ENCODE measurements at places on chromosomes 11 and 22.

- peak; percentile 19 for DNase-seq
Measured at GRCh38 chr11:8033305-8034105, 46.4 kb downstream of the EIF3F start.

DNA sequence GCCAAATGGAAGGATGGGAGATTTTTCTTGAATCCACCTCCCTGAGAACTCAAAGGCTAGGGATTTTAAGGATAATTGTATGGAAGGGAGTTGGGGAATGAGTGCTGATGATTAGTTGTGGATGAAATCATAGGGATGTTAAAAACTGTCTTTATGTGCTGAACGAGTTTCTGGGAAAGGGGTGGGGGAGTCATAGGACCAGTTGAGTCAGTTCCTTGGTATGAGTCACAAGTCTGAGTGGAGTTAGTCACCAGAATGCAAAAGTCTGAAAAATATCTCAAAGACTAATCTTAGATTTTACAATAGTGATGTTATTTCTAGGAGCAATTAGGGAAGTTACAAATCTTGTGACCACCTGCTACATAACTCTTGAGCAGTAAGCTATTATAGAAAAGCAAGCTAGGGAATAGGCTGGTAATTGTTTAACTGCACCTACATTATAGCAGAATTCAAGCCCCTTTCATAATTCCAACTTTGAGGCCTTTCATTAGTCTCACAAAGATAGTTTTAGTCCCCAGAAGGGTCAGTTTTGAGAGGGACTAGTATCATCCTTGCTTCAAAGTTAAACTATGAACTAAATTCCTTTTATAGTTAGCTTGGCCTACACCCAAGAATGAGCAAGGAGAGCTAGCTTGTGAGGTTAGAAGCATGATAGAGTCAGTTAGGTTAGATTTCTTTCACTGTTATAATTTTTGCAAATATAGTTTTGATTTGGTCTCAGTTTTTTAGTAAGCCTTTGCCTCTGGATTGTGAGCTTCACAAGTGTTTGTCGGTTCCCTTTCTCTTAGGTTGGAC is 668.0 kb downstream of the ETS1 start:
- no peak for DNase-seq

GRCh38 chr11:12768726-12769673 is 94.8 kb downstream of the TEAD1 start:
- no peak for DNase-seq

GRCh38 chr22:22692707-22693530 is 48.5 kb downstream of the GGTLC2 start:
- peak; percentile 58 for DNase-seq

GRCh38 chr11:59615120-59615636 is 396 bp downstream of the OSBP start:
- peak; percentile 36 for DNase-seq

DNA sequence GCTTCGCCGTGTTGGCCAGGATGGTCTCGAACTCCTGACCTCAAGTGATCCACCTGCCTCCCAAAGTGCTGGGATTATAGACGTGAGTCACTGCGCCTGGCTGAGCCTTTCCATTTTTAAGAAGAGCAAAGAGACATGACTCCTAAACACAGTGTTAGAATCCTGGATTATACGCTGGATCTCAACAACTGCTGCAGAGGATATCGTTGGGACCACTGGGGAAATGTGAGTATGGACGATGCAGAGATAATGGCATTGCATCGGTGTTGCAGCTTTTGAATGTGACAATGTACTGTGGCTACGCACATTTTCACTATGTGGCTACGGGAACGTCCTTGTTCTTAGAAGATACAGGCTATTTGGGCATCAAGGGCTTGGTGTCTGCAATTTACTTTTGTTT is 6.2 kb downstream of the MRGPRF start:
- no peak for DNase-seq

GRCh38 chr11:63614136-63614671 is at the start of gene PLAAT3:
PLAAT3 (minus strand) TSS chr11:63614433; CDS start chr11:63614014, 419 bp downstream.
- no peak for DNase-seq

- no peak for DNase-seq
Measured at GRCh38 chr11:64136765-64137441, 29.0 kb downstream of the MACROD1 start.

GRCh38 chr11:12503039-12503484 is 125.7 kb downstream of the PARVA start:
- no peak for DNase-seq

- DNase-seq = no peak
Measured at GRCh38 chr22:32249231-32249630, 5.9 kb downstream of the SLC5A4 start.

- DNase-seq = no peak
Measured at GRCh38 chr11:73154178-73154577, 12.1 kb upstream of the FCHSD2 start.

GRCh38 chr11:42595876-42596275 is 715.9 kb upstream of the API5 start:
- no peak for DNase-seq

DNA sequence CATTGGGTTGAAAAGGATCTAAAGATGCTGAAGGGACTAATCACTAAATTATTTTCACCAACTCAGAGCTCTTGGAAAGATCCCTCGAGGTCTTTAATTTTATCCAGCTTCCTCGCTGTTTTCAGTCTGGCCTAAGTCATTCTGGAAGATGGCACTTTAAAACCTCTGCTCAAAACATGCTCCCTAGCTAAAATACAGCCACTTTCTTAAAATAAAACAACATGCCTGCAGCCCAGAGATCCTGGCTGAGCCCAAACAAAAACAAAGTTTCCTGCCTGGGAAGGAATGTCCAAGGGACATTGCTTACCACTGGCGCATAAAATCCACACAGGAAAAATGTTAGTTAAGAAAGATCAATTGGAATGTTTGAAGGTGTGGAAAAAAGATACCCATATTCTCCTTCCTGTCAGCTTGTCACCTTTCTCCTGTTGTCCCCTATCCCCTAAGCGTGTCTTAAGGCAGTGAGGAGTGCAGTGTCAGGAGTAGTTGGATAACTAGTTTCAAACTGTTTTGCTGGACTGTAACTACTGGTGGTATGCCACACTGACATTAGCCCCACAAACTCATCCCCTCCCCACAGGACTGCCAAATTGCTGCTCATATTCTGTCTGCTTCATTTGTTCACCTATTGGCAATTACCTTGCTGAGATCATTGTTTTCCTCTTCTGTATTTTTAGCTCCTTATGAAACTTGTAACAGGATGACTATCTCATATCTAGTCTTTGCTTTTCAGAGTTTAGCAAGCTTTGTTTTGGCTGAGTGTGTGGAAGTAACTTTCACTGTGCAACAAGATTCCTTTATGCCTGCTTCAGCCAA is 108.3 kb upstream of the SESN3 start:
- DNase-seq = no peak

- DNase-seq = no peak
Measured at GRCh38 chr11:120543521-120544215, 32.1 kb downstream of the GRIK4 start.

GRCh38 chr22:48717076-48717810 is 1110.4 kb downstream of the BRD1 start:
- DNase-seq = no peak

- no peak for DNase-seq
Measured at GRCh38 chr22:44003405-44004103, 20.5 kb upstream of the PARVB start.

DNA sequence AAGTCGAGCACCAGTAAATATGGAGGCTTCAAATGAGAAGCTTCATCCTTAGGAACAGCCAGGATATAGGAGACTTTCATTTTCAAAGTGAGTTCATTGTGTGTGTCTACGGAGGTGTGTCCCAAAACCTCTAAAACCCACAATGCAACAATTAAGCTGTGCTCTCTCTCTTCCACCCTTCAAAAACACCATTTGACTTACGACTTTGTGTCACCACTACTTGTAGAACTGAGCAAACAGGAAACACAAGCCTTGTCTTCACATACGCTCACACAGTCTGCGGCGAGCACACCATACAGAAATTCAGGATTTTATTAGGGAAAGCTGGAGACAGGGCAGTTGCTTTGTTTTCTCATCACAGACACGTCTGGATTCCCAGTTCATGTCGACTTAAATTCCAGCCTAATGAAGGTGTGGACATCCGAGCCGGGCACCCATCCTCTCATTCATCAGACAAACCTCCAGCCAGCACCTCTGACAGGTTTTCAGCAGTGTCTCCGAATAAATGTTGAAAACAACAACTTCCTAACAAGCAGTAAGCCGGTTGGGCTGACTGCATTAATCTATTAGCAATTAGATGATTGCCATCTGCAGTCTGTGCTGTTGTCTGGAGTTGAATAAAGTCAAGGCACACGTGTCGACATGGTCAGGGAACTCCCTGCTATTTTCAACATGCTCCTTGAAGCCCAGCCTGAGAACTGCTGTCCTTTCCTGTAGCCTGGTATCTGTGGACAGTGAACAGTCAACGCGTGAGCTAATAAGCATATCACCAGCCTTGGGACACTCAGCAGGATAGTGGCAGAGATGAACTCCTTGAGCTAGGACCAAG is 1411.1 kb downstream of the BRD1 start:
- no peak for DNase-seq

DNA sequence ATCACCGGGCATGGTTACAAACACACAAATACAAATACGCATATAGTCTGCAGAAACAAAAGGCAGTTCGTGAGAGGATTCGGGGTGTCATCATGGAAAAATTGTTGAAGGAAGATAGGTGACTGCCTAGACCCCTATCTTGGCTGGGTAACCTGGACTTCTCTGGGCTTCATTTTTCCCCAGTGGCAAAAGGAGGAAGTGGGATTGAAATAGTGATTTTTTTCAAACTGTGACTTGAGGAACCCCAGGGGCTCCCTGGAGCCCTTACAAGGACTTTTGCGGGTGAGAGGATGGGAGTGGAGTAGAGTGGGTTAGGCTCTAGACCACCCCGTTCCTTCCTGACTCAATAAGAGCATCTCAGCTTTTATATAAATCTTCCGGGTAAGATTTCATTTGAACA is 1.0 kb upstream of the ELF5 start:
- DNase-seq = no peak

GRCh38 chr22:29813563-29813962 is 24.5 kb downstream of the ASCC2 start:
- DNase-seq = no peak

DNA sequence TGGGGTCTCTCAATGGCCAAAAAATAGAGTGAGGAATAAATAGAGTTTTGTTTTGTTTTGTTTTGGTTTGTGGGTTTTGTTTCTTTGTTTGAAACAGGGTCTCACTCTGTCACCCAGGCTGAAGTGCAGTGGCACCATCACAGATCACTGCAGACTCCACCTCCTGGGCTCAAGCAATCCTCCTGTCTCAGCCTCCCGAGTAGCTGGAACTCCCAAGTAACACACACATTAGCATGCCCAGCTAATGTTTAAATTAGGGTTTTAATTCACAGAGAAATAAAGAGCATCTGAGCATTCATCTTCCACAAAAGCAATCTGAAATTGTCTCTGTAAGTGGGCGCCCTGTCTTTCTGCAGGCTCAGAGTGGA is 9.2 kb upstream of the IFITM3 start:
- DNase-seq = no peak

- no peak for DNase-seq
Measured at GRCh38 chr11:19306179-19306944, 65.6 kb upstream of the E2F8 start.

DNA sequence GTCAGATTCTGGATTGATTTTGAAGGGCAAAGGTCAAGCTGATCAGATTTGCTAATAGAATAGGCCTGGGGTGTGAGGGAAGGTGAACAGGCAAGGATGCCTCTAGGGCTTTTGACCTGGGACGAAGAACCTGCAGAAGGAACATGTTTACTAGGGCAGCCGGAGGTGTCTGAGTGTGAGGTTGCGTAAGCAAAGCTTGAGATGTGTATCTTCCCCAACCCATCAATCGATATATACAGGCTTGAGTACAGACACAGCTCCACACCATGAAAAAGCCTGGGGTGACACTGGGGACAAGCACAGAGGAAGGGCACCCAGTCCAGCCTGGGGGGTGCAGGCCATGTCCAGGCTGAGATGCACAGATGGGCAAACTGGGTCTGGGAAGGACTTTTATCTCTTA is 1.1 kb downstream of the LHFPL7 start:
- DNase-seq = no peak

GRCh38 chr11:63227521-63228107 is 15.8 kb downstream of the SLC22A25 start:
- no peak for DNase-seq

DNA sequence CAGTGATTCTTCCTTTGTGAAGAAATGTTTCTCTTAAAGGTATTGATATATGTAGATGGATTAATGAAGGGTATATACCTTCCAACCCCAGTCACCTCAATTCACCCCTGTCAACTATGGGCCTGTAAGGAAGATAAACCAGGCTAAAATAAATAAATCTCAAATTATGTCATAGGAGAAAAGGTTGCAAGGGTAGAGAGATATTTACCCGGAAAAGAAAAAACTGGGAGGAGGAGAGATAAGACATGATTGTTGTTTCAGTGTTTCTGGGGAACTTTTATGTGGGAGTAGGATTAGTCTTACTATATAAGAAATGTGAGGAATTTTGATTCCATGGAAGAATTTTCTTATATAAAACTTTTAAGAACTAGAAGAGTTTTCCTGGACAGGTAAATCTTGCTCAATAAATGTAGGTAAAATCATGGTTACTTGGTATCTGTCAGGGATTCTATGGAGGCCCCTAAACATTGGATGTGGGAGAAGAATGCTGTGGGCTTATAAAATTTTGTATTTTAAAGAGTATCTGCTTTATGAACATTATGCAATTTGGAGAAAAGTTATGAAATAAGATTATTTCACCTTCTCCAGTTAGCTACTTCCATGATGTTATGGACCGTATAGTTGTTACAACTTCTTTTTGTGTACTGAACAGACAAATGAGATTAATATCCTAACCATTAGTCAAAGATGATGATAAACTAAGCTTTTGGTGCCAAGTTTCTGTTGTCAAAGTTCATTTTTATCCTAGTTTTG is 6.4 kb downstream of the YAP1 start:
- DNase-seq = no peak

DNA sequence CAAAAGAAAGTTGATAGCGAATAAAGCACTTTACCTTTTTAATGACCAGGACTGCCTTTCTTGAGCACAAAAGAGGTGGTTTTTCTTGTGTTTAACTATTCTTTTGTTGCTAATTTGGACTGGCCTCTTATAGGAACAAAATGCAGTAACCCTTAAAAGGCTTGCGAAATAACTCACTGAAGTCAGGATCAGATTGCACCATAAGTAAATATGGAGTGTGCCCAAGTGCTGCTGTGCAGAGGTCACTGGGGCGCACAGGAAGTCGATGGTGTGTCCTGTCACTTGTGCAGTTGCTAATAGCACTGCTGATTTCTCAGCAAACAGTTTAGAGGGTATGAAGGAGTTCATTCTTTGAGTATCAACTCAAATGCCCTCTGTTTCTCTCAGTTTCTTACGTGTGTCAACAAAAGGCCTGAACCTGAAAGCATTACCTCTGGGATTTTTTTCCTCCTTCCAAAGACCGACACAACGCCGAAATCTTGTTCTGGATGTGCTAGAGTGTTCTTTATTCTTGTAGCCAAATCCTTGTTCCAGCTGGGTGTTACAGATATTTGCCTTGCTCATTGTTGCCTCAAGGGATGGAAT is 71.3 kb downstream of the ATXN10 start:
- no peak for DNase-seq
